ENCODE measurements at places on chromosomes 4 and X.

DNA sequence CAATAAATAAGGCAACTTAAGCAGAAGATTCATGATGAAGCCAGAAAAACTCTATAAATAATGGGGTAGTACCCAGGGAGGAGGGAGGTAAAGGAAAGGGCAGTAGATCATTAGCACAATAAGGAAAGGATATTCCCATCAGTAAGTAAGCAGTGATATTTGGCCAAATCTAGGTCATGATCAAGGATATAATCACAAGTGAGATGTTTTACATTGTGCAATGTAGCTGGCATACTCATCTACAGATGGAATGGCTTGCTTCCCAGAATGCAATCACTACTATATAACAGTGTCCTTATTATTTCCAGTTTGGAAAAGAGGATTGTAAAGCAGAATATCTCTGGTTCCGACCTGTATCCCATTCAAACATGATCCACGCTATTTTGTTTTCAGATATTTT, 483.4 kb downstream of the RPA4 start:
- no peak overlapping the region for H3K4me3 ChIP-seq
- H3K36me3 ChIP-seq: no peaks in the 10 kb centered on the region
- no peaks in the 10 kb centered on the region for H3K4me1 ChIP-seq
- H3K27ac ChIP-seq: no peak overlapping the region

GRCh38 chr4:85952972-85953650, 406.7 kb downstream of the MAPK10 start:
- no peaks in the 10 kb centered on the region for H3K27me3 ChIP-seq
- H3K4me1 ChIP-seq: peaks cover 5% of the 10 kb centered on the region
- no peaks in the 10 kb centered on the region for H3K36me3 ChIP-seq
- no peak for DNase-seq
- no peak overlapping the region for H3K27ac ChIP-seq

DNA sequence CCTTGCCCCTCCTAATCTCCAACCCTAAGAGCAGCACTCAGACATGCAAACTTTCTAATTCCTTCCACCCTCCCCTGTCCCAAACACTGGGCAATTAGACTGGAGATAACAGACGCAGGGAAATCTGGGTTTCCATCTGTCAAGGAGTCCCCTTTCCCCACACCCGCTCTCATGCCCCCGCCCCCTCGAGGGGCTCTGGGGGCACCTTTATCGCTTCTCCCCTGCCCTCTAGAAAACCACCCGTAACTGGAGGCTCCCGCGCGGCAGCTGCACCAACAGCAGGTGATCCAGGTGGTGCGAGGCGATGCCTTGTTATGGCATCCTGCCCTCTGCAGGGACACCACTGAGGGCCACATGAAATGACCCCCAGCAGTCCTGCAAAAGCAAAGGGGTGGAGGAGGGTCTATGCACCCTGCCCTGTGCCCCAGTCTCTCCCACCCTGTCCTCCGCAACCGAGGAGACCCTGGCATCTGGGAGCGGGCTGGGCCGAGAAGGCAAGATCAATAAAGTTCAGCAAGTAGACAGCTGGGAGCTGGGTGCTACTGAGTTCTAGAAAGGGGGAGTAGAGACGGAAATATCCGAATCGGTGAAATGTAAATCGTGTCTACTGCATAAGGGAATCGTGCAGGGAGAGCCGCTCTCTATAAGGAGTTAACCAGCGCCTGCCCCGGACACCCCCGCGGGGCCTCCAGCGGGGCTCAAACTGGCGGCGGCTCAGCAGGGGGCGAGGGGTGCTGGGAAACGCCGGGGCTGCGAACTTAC, 1.6 kb downstream of the KCTD8 start:
- no peaks in the 10 kb centered on the region for H3K27me3 ChIP-seq
- H3K4me3 ChIP-seq: peak overlapping the region; percentile 64
- no peak for DNase-seq
- no peaks in the 10 kb centered on the region for H3K36me3 ChIP-seq
- no peak overlapping the region for H3K27ac ChIP-seq

- no peak overlapping the region for H3K27ac ChIP-seq
- H3K4me3 ChIP-seq: no peak overlapping the region
Measured at GRCh38 chr4:4481399-4481994, 60.4 kb downstream of the STX18 start.

GRCh38 chr4:22324422-22324821, 191.4 kb downstream of the ADGRA3 start:
- no peaks in the 10 kb centered on the region for H3K27me3 ChIP-seq
- no peak overlapping the region for H3K27ac ChIP-seq
- H3K4me1 ChIP-seq: no peaks in the 10 kb centered on the region

Data from tibial artery (tissue), 4 donors.